ENCODE measurements at places on chromosomes 3 and 15.

- peak; percentile 50 for DNase-seq
Observed at GRCh38 chr3:57444469-57444868, 99.7 kb downstream of the DNAH12 start.

DNA sequence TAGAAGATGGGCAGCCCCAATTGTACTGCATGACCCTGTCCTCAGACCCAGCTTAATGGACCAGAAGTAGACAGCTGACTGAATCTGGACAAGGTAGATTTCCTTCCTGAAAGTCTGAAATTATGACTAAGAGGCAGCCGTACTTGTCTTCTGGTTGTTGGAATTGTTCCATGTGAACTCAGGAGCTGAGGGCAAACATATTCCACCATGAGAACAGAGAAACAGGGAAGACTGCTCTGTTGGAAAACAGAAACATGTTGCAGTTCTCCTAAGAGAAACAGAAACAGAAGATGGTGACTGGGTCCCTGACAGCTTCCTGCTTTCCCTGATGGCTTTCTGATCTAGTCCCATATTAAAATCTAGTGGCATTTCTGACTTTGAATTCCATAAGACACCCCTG is 24.1 kb downstream of the POPDC2 start:
- peak; percentile 75 for DNase-seq

GRCh38 chr3:168511428-168512014 is 415.8 kb upstream of the GOLIM4 start:
- DNase-seq: peak; percentile 14

- no peak for DNase-seq
Observed at GRCh38 chr15:45548753-45549520, 26.4 kb upstream of the SLC30A4 start.

- peak; percentile 7 for DNase-seq
Observed at GRCh38 chr3:138625707-138626365, 17.3 kb downstream of the FAIM start.

GRCh38 chr3:147838652-147839051 is 429.5 kb downstream of the ZIC1 start:
- no peak for DNase-seq

DNA sequence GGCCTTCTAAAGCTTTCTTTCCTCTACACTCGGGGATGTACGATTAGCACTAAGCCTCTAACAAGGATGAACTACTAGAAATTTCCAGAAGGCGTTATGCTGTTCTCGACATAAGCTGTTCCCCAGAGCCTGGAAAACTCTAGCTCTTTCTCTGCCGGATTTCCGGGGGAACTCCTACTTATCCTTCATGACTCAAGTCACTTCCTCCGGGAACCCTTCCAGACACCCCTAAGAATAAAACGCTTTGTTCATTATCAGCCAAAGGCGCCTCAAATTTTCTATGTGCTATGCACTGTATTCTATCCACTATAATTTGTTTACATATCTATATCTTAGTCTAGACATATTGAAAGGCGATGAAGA is 455 bp upstream of the SNAP23 start:
- DNase-seq: peak; percentile 86

DNA sequence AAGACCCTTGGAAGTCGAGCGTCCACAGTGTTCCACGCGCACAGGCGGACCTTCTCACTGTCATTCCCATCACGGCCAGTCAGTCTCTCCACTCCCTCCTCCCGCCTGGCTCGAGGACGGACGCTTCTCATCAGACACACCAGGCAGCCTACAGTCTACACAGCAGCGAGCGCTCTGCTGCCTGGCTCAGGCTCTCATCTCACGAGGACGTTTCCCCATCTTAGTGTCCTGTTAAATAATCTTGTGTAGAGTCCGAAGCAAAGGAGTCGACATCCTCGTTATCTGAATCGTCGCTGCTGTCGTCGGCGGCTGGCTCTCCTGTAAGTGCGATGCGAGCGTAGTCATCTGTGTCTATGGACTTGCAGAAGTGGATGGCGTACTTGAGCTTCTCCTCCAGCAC is 12.4 kb upstream of the OCA2 start:
- DNase-seq: no peak

- DNase-seq: no peak
Observed at GRCh38 chr3:193046371-193046770, 128.7 kb upstream of the MB21D2 start.

DNA sequence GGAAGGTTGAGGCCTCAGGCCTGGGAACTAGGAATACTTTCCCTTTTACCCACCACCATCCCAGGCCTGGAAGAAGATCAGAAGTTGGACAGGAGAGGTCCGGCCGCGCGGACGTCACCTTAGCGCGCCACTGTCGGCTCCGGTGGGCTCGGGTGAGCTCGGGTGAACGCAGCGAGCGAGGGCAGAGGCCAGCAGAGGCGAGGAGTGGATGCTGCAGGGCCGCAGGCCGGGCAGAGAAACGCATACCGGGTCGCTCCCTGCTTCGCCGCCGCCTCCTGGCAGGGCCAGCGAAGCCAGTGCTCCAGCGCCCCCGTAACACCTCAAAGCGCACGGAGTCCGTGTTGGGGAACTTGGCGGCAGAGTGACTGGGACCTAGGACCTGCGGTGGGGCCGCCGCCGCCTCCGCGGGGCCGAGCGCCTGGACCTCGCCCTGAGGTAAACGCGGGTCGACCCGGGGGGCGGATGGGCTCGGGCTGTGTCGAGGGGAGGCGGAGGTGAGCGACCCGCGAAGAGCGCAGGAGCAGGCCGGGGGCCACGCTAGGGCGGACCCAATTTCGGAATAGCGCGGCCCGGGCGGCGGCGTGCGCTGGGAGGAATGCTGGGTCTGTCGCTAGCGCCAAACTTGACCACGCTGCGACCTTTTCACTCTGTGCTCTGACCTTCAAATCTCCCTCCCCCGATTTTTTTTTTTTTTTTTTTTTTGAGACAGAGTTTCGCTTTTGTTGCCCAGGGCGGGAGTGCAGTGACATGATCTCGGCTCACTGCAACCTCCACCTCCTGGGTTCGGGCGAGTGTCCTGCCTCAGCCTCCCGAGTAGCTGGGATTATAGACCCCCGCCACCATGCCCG is 1.6 kb downstream of the CYP11A1 start:
- peak; percentile 41 for DNase-seq

DNA sequence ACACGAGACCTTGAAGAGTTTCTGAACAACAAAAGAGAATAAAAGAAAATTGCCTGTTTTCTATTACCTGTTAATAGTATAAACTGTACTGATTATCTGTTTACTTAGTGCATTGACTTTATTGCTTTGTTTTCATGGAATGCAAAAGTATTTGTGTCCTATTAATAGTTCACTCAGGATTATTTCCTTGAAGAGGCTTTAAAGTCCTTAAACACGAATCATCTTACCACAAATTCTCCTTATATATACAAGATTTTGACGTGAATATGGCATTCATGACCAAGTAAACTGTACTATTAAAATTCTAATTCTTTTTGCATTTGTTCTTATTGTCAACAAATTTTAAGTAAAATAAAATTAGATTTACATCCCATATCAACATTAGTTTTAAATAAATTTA is 513.0 kb downstream of the NTRK3 start:
- DNase-seq: no peak

- DNase-seq: no peak
Observed at GRCh38 chr3:23519314-23520208, 286.2 kb upstream of the UBE2E1 start.

DNA sequence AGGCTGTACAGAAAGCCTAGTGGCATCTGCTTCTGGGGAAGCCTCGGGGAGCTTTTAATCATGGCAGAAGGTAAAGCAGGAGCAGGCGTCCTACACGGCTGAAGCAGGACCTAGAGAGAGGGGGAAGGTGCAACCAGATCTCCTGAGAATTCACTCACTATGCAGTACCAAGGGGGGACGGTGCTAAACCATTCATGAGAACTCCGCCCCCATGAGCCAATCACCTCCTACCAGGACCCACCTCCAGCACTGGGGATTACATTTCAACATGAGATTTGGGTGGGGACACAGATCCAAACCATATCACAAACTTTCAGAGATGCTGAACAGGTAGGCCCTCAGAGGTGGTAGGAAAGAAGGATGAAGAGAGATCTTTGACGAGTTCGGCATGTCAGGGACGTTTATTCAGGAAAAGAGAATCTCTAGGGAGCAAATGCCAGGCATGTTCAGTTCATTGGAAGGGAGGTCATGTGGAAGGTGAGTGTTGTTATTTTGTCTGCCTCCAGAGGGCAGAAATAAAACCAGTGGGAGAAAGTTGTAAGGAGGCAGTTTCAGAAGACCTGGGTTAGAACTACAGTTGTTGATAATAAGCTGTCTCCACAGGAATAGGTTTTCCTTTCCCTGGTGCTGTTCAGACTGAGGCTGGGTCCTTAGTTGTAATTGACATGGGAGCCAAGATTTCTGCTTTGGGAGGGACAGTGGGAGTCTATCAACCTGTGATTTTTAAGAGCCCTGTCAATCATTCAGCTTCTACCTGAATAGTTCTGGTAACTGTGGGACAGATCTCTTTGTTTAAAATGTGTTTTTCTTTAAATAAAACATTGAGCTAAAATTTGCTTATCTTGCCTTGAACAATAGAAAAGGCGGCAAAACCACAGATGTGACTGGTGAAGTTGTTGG is 4.3 kb upstream of the FNDC3B start:
- DNase-seq: no peak

GRCh38 chr3:190019006-190019405 is 101.7 kb downstream of the P3H2 start:
- DNase-seq: no peak

- DNase-seq: no peak
Observed at GRCh38 chr15:35657679-35658311, 111.8 kb upstream of the DPH6 start.

GRCh38 chr3:142929109-142929508 is 34.4 kb downstream of the PAQR9 start:
- DNase-seq: peak; percentile 21

DNA sequence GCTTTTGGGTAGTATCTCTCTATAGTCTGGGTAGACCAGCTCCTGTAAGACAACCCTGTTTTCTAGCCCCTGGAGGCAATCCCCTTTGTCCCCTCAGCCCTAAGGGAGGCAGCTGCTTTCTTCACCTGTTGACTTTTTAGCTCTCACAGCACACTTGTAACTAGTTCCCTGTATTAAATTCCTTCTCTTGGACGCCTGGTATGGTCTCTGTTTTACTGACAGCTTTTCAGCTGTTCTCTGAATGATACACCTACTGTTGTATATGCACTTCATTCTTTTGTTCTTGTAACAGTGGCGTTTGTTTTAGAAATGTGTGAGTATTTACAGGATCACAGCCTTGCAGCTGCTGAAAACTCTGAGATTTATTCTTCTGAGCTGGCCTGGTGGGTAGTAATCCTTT is 413.0 kb upstream of the RBMS3 start:
- no peak for DNase-seq

DNA sequence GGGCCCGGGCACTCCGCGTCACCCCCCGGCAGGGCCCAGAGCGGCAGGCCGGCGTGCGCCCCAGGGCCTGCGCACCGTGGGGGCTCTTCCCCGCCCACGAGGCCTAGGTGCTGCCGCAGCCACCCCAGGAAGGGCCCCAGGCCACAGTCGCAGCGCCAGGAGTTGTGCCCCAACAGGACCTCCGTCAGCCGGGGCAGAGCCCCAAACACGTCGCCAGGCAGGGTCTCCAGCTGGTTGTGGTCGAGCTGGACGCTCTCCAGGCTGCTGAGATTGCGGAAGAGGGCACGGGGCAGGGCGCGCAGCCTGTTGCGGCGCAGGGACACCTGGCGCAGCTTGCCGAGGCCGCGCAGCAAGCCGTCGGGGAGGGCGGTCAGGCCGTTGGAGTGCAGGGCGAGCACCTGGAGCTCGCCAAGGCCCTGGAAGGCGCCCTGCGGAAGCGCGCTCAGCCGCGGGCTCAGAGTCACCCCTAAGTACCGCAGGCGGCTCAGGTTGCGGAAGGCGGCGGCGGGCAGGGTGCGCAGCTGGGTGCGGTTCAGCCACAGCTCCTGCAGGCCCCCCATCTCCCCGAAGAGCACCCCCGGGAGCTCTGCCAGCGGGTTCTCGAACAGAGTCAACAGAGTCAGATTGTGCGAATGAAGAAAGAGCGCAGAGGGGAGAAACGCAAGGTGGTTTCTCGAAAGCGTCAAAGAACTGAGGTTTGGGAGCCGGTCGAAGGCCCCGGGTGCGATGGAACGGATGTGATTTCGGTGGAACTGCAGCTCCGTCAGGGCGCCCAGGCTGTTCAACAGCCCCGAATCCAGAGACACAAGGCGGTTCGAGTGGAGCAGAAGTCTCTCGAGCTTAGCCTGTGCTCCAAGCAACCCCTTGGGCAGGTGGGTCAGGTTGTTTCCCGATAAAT is 2.0 kb downstream of the GP5 start:
- peak; percentile 21 for DNase-seq

- DNase-seq: no peak
Observed at GRCh38 chr15:23690450-23690852, 3.3 kb upstream of the NDN start.
